ENCODE measurements at places on chromosomes 12 and 14.

DNA sequence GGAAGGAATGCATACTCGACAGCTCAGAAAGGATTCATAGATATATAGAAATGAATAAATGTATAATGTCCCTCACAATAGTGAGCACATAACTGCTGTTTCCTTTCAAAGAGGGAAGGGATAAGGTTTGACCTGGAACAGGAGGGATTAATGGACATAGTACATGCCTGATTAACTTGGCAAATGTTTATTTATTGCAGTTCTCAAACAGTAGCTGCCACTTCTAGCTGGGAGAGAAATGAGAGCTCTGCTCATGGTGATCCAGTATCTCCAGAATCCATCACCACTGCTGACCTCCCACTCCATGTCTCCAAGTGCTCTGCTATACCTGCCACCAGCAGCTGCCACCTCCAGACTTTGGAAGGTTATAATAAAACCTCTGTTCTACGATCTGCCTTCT is 108.1 kb downstream of the LRIG3 start:
- no peak for DNase-seq

DNA sequence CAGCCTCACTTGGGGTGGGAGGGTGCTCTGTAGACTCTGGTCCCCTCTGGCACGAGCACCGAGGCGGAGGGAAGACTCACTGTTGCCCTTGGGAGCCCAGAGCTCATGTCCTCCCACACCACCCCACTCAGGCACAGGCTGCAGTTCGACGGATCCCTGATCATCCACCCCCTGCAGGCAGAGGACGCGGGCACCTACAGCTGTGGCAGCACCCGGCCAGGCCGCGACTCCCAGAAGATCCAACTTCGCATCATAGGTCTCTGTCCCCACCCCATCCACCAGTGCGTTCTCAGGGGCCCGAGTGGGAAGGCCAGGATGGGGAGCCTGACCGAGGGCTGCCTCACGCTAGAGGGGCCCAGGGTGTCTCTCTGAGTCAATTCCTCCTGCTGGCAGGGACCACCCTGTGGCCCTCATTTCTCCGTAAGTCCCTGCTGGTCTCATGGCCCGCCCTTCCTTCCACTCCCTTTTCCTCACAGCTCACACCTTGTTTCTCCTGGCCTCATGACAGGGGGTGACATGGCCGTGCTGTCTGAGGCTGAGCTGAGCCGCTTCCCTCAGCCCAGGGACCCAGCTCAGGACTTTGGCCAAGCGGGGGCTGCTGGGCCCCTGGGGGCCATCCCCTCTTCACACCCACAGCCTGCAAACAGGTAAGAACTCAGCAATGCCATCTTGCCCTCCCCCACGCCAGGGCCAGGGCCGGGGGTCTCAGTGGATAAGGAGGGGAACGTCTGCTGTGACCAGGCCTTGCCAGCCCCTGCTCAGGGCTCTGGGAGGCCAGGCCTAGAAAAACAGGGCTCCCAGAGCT is 27.0 kb downstream of the PAPLN start:
- no peak for DNase-seq

- no peak for DNase-seq
These were observed 7.3 kb downstream of the C2CD5 start for GRCh38 chr12:22536971-22537544.

- no peak for DNase-seq
These were observed 12.7 kb upstream of the SERPINA1 start for GRCh38 chr14:94401083-94401482.

DNA sequence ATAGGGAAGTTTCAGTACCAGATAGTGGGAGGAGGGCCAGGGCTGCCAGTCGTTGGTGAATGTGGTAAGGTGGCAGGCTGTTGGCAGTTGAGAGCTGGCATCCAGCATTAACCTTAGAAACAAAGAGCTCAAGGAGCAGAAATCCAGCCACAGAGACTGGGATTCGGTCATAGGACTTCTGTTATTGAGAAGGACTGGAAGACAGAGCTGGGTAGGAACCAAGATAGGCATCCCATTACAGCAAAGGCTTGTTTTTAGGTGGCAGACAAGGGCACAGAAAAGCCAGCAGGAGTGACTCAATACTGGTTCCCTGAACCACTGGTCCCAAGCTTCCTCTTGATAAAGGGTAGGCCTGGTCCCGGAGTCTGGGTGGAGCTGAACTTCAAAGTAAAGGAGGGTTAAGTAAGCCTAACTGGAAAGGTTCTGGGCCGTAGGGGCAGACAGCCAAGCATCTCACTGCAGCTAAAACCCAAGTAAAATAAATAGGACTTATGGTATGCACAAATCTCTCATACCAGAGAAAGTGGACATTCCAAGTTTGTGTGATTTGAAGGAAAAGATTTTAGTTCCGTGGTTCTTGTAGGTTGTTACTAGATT is 147.9 kb downstream of the ETV6 start:
- DNase-seq, result peak; percentile 64

GRCh38 chr14:95331708-95332408 is 12.2 kb upstream of the CLMN start:
- DNase-seq, result no peak
